NCI-H1694 (cell line): ENCODE measurements at places on chromosomes 12 and 14.
A peak's percentile ranks its signal among the peaks of the same experiment; 100 is the strongest.

- no peak for DNase-seq
Measured at GRCh38 chr12:131218026-131218922, 264.6 kb downstream of the ADGRD1 start.

DNA sequence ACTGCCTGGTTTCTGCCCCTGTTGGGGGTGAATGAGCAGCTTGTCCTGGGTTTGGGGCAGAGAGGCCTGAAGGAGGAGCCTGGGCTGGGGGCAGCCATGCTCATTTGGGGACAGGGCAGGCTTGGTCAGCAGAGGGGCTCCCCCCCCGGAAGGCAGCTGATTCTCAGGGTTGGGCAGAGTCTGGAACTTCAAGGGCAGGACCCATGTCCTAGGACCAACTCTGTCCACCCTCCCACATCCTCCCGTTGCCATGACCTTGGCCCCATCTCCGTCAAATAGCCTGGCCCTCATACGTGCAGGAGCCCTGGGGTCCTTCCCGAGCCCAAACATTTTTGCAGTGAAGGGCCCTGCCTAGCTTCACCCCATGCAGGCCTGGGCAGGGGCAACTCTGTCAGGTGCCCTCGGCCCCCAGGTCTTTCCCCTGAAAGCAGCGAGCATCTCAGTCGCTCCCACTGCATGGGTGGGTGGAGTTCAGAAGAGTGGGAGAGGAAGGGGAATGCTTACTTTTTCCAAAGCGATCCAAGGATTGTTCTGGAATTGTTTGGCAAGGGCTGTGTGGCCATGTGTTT lies 32.6 kb downstream of the TNFAIP2 start:
- DNase-seq, result no peak

DNA sequence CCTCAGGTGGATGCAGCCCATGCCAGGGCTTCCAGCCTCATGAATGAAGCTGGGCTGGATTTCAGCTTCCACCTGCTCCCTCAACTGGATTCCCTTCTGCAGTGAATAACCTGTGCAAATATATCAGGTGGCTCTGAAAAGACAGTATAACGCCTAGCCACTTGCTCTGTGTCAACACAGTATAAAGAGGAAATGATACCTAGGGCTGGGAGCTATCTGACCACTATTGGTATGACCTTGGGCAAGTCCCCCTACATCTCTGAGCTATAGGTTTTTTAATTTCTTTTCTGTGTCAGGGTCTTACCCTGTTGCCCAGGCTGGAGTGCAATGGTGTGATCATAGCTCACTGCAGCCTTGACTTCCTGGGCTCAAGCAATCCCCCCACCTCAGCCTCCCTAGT lies 19.8 kb downstream of the ISM2 start:
- no peak for DNase-seq

DNA sequence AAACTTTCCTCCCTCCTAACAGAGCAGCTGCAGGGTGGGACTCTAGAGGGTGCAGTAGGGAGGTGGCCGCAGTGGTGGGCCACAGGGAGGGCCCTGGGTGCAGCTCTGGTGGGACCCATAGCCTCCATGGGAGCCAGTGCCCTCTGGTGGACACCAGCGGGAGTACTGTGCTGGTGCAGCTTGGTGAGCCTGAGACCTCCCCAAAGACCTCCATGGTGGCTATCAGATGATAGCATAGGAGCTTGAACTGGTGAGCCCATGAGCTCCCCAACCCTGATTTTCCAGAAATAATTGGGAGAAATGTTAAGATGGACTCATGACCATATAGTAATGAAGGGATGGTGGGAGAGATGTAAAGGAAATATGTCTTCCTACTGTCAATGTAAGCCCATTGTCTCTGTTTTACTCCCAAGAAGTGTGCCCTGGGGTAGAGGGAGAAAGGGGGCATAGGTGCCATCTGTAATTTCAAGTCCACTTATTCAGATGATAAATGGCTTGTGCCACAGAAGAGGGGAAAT lies 98.7 kb downstream of the GAS2L3 start:
- no peak for DNase-seq

DNA sequence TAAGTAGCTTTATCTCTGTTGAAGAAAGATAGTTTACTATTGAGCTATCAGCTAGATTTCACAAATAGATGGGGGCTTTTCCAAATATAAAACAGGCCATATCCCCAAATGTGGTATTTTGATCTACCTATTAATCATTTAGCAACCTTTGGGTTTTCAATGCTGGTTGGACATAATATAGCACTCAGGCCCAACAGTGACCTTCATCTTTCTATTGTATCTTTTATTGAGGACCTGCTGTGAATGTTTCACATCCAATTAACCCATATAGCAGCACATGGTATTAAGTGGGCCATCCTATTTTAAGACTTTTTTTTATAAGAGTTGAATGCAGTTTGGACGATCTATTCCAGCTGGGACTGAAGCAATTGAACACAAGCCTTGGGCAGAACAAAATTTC lies 10.0 kb upstream of the NR1H4 start:
- no peak for DNase-seq

- DNase-seq, result peak; percentile 71
Measured at GRCh38 chr12:58502226-58502625, 418.1 kb downstream of the LRIG3 start.

DNA sequence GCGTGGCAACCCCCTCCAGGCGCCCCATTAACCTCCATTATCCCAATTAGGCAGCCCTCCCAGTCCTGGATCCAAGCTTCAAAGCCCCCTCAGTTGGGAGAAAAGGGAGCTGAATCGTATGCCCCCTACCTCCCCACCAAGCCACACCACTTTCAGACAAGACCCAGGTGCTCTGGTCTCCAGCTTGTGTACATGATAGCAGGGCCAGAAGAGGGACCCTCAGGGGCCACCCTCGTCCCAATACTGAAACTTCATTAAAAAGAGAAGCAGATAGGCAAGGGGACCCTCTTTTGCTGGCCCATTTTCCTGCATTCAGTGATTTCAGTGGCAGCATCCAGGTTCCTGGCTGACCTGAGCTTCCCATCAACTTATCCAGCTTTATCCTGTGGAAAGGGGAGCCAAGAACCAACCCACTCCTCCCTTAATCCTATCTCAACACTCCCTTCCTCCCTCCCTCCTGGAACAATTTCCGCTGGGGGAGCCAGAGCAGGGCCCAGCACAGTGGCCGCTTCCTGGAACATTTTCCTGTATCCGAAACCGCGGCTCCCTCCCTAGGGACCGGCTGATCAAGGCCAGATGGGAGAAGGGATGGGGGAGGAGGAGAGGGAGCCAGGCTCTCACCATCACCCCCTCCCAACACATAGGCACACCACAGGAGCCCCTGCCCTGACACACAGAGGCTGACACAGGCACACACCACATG lies 9.5 kb upstream of the SP7 start:
- DNase-seq, result no peak
